ENCODE measurements at places on chromosomes 7 and 10.

- DNase-seq, result no peak
Observed at GRCh38 chr7:106405697-106406141, 120.9 kb upstream of the NAMPT start.

DNA sequence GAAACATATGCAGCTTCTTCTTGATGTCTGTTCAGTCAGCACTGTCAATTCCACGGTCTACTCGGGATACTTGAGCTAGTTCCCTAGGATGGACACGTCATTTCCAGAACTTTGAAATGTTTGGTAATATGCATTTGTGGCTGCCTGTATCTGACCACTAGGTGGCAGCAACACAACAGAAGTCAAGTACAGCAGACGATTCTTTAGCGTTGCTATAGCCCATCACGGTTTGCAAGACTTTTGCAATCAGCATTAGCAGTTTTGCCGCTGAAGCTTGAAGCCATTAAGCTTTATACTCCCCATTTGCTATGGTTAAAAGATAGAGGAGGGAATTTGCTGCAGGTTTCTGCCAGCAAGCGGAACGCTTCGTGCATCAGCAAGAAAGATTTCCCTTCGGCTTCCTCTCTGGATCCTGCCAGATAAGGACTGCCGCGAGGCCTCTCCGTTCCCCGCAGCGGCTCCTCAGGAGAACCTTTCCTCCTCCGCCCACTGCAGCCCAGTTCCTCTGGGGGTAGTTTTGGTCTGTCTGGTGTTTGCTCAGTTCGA is 63.5 kb downstream of the ABCC2 start:
- DNase-seq, result peak; percentile 51

- no peak for DNase-seq
Observed at GRCh38 chr7:1770331-1770730, 100.3 kb downstream of the ELFN1 start.

- no peak for DNase-seq
Observed at GRCh38 chr10:76091926-76092325, 660.5 kb downstream of the LRMDA start.

DNA sequence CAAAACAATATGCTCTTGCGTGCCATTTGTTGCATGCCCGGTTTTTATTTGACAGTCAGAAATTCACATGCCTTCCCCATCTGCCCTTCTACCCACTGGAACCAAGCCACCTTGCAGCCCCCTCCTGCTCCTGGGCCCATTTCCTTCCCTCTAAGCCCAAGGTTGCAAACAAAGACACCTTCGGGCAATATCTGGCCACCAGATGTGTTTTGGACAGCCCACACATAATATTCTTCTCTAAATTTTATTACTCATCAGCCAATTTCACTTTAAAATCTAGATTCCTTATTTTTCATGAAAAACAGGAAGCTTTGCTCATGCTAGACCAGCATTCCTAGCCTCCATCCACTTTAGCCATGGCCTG is 18.2 kb upstream of the C10orf105 start:
- no peak for DNase-seq

GRCh38 chr7:14170872-14171271 is 181.4 kb upstream of the ETV1 start:
- no peak for DNase-seq

- no peak for DNase-seq
Observed at GRCh38 chr10:98878418-98878817, 357.2 kb downstream of the HPSE2 start.

GRCh38 chr7:128380483-128381106 is 19.1 kb upstream of the PRRT4 start:
- no peak for DNase-seq

- DNase-seq, result no peak
Observed at GRCh38 chr7:22932896-22933295, 81.0 kb downstream of the HYCC1 start.

DNA sequence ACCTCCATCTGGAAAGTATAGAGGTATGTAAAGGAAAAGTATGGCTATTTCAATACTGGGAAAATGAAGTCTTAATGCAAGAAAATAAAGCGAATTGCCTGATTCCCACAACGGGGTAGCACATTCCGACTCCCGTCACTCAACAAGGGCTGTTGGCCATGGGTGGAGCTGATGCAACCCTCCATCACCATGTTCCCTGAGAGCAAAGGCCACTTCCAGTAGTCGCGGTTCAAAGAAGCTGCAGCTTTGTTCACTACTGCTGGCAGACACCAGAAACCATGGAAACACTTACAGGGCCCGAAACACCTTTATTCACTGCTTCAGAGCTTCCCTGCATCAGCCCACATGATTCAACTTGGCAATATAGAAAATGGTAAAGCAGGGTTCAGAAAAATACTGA is 44.0 kb downstream of the TMEM26 start:
- DNase-seq, result no peak

GRCh38 chr7:124765401-124766352 is at the start of gene GPR37:
Gene GPR37 (minus strand): TSS chr7:124765792. CDS start chr7:124764976, 816 bp downstream.
- DNase-seq, result peak; percentile 94

DNA sequence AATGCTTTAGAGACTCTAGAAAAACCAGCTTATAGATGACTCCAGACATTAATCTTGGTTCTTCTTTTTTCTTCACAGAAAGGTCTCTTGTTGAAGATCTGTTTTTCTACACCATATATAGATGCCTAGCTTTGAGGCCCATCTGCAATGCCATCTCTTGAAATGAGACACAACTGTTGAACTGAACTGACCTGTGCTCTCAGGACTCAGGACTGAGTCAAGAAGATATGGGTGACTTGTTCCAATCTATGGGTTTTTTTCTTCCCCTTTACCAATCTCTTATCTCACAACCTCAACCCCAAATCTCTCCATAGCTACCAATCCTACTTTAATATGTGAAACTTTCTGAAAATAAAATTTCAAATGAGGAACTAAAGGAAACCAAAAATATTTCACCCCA is 194.7 kb downstream of the SNX13 start:
- DNase-seq, result no peak

GRCh38 chr7:43758822-43759683 is 573 bp downstream of the BLVRA start:
- peak; percentile 3 for DNase-seq

GRCh38 chr7:151380199-151381097 is 29.4 kb downstream of the WDR86 start:
- DNase-seq, result no peak

- no peak for DNase-seq
Observed at GRCh38 chr7:98621573-98622482, 4.7 kb downstream of the NPTX2 start.

- no peak for DNase-seq
Observed at GRCh38 chr10:91219371-91220193, 881 bp upstream of the PCGF5 start.

- DNase-seq, result no peak
Observed at GRCh38 chr7:158396982-158397862, 190.4 kb downstream of the PTPRN2 start.

- DNase-seq, result no peak
Observed at GRCh38 chr7:25496476-25497368, 268.4 kb upstream of the NPVF start.

DNA sequence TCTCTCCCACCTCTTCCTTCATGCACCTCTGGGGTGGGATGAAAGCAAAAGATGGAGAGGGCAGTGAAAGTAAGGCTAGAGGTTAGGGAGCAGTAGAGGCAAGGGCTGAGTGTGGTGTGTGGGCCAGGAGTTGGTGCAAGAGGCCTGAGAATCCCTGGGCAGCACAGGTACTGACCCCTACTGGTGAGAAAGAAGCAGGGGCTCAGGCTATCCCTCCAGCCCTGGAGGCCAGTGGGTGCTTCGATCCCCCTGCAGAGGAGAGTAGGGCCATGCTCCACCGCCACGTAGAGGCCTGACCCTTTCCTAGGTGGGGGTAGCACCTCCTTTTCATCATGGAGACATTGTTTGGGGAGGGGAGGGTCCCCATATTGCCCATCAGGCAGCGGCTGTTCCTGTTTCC is 9.8 kb downstream of the CDHR1 start:
- DNase-seq, result no peak

DNA sequence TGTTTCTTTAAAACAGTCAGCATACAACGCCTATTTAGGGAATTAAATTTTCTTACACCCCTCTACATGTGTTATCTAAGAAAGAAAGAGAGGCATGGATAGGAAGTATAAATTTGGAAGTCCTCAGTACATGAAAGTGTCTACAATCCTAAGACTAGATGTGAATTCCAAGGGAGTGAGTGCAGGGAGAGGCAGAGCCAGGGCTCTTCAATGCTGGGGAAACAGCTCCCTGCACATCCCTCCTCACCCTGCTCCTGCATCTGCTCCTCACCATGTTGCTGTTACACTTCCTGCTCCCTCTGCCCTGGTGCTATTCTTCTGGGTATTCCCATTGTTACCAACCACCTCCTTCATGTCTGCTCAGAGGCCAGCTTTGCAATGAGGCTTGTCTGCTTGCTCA is 229.1 kb upstream of the AKR1E2 start:
- DNase-seq, result no peak

DNA sequence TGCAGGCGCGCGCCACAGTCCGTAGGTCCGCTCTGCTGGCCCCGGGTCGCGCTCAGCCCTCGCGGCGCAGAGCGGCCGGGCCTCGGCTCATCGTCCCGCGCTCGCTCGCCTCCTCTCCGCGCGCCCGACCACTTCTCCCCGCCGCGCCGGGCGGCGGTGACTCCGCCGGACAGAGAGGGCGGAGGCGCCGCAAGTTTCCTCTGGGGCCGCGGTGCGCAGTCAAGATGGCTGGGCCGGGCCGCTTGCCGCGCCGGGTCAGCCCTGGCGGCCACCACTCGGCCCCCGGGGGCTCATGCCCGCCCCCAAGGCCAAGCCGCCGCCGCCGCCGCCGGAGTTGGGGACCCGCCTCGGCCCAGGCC is 441 bp downstream of the FZD8 start:
- no peak for DNase-seq

DNA sequence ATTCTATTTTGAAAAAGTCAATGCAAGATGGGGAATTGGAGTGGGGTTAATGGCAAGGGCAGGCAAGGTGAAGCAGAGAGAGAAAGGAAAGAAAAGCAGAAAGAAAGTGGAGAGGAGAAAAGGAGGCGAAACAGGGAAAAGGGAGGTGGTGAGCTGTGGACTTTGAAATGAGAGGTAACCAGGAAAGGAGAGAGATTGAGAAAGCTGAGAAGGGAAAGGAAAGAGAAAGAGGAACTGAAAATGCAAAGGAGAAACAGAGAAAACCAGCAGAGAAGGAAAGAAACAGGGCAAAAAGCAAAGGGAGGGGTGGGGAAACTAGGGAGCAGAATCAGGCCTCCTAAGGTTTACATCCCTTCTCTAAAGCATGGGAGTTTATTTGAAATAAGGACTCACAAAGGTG is 72.5 kb upstream of the TPK1 start:
- DNase-seq, result no peak

DNA sequence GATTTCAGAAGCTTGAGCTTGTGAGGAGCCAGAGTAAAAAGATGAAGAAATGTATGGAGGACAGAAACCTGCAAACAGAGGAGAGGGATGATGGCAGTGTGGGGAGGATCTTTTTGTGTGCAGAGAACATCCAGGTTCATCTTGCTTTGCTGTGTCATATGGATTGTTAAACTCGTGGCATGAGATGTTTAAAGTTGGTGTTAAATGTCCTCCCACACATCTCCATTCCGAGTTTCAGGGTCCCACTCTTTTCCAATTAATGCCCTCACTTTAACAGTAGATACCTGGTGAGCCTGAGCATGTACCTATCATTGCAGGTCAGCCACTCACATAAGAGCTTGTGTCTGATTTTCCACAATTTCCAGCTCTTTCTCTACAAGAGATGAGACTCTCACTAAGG is 147.7 kb downstream of the ST7 start:
- no peak for DNase-seq

DNA sequence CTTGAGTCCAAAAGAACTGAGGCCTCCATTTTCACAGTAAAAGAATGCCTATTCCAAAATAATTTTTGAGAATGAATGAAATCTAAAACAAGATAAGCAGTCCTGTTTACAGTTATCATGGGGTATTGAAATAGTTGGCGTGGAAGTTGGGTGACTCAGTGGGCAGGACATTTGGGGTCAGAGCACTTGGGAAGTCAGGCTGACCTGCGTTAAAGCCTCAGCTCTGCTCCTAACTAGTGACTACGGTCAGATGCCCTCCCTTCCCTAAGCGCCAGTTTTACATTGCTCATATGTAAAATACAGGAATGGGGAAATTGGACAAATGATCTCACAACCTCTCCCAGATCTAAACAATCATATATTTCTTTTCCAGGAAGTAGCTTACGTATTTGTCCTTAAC is 2.3 kb upstream of the PAPSS2 start:
- no peak for DNase-seq

GRCh38 chr10:24579906-24580305 is 143.8 kb downstream of the ARHGAP21 start:
- no peak for DNase-seq

- no peak for DNase-seq
Observed at GRCh38 chr7:7103343-7104313, 78.7 kb upstream of the C1GALT1 start.

- DNase-seq, result no peak
Observed at GRCh38 chr10:69403519-69403918, 13.2 kb downstream of the TACR2 start.

- DNase-seq, result no peak
Observed at GRCh38 chr10:118520116-118520742, 75.2 kb downstream of the PRLHR start.

DNA sequence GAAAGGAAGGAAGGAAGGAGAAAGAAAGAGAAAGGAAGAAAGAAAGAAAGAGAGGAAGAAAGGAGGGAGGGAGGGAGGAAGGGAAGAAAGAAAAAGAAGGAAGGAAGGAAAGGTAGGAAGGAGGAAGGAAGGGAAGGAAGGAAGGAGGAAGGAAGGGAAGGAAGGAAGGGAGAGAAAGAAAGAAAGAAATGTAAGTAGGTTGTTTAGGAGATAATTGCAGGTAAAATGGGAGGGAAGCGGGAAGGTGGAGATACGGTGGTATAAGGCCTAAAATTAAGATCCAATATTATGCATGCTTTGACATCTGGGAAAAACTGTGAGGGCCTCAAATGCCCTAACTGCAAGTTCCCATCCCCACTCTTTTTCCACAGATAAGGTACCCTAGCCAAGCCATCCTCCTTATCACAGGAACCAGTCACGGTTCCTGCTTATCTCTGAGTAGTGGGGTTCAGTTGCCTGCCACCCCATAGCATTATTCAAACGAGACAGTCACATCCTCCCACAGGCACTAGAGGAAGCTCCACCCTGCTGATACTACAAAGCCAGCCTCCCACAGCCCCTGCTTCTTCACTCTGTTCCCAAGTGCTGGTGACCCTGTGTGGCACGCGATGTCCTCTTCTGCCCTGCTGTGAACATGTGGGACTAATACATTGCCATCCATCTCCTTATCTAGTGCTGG is 28.7 kb downstream of the ST8SIA6 start:
- no peak for DNase-seq

DNA sequence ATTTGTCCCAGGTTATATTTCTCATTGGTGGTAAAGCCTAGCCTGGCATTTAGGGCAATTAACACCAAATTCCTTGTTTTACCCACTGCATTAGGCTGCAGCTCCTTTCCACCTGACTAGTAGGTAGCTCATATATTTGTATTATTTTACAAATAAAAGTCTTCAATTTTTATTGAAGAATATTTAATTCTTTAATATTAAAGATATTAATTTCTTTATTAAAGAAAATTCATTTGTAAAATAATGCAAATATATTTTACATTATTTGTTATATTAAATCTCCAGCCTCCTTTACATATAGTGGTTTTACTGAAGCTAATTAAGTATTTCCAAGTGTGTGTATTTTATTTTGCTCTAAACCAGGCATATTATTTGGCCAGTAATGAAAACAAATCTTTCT is 361.2 kb downstream of the GPR158 start:
- no peak for DNase-seq

Measured in hippocampal formation (tissue), 2 donors.